ENCODE measurements at places on chromosomes 16 and 17. TPM values are rescaled to one million over a fixed set of nuclear protein-coding genes. Genes with fewer than 3 reads are reported as not detected.
A peak's percentile ranks its signal among the peaks of the same experiment; 100 is the strongest.

DNA sequence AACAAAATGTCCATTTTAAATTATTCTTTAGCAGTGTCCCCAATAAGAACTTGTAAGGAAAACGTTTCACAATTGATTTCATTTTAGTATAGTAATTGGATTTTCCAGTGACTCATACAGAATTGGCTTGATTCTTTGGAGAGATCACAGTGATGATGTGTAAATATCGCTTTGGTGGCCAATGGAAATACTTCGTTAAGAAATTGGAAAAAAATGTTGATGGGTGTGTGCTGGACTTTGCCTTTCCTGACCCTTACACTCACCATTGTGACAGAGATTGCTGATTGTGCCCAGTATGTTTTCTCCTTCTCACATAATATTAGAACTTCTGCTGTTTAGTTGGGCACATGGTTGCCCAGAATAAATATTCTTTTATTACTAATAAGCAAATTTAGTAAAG, 7.4 kb upstream of the EFCAB13 start:
- DNase-seq, result peak; percentile 34

DNA sequence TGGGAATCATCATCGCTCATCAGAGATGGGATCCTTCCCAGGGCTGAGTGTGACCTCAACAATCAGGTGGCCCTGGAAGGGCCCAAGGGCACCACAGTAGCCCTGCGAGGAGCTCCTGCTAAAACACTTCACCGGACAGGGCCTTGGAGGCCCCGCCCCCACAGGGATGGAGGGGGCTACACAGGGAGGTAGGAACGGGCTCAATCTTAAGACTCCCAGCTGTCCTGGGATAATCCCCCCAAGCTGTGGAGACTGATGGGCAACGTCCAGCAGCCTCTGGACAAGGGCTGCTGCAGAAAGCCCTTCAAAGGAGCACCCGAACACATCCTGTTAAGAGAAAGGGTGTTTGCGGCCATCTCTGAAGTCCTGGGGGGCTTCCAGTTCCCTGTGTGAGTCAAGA, 60.4 kb downstream of the ZNF423 start:
- no peak for DNase-seq

DNA sequence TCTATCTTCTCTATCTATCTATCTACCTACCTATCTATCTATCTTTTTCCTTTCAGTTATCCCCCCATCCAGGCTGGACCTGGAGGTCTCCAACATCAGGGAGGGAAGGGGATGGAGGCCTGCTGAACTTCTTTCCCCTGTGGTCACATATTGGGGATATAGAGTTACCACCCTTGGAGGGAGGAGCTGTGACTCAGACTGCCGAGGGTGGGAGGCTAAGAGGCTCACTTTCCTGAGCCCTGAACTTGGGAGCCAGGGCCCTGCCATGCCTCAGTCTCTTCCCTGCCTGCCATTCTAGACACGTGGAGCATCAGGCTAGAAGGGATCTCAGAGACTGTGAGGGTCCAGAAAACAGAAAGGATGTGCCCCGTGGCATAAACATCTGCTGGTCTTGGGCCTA, 8.4 kb downstream of the LRRC3C start:
- DNase-seq, result peak; percentile 9

LITAFD gene
- not detected for total RNA-seq

- no peak for DNase-seq
Observed at GRCh38 chr16:24976971-24977677, 38.0 kb downstream of the ARHGAP17 start.

DNA sequence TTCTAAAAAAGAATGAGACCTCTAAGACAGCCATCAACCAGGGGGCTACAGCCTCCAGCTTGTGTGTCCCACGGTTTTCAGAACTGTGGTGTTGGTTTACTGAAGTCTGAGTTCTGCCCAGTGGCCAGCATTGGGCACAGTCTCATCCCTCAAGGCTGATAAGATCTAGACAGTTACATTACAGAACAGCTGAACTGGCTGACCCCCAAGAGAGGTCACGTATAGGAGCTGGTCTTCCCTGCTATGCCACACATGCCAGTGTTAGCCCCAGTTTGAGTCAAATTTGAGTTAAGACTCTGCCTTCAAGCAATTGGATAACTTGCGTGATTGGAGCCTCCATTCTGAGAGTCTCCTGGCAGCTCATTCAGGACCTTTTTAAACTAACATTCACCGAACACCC, 14.8 kb upstream of the NUP93 start:
- no peak for DNase-seq

GRCh38 chr17:78986048-78986648, 6.4 kb upstream of the LGALS3BP start:
- peak; percentile 42 for DNase-seq

MT1E gene
- total RNA-seq, result not detected

MPV17L gene
- total RNA-seq, result 6.0 TPM

KRT31 gene
- not detected for total RNA-seq
